ENCODE measurements at places on chromosomes 13 and 19. TPM values are rescaled to one million over a fixed set of nuclear protein-coding genes. Genes with fewer than 3 reads are reported as not detected.

Gene ZNF813
- polyA plus RNA-seq: 0.61 TPM

Gene NLRP7
- not detected for polyA plus RNA-seq

GRCh38 chr13:64293923-64294322, 2878.3 kb upstream of the PCDH20 start:
- no peak for DNase-seq

Gene ZNF85
- polyA plus RNA-seq: 1.9 TPM

DNA sequence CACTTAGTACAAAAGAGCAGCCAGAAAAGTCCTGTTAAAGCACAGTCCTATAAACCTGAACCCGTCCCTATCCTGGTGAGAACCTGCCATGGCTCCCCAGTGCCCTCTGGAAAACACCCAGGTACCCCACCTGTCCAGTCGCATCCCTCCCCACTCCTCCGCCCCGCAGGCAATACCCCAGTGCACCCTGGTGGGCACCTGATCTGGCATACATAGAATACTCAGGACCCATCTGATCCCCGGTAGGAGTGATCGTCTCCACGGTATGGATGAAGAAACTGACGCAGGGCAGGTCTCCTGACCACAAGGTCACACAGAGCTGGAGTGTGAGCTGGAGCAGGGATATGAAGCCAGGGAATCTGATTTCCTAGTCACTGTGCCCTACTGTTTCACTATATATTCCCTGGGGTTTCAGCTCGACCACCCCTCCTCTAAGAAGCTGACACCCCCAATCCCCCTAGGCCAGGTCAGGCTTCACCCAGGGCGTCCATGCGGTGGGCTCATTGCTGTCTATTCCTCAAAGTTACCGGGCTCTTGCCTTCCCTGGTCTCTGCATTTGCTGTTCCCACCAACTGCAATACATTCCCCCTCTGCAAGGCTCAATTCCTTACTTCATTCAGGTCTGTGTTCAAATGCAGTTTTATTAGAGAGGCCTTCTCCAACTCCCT, 12.6 kb downstream of the FBXO46 start:
- no peak for DNase-seq

GRCh38 chr13:22103046-22104027, 432.5 kb downstream of the FGF9 start:
- no peak for DNase-seq

- DNase-seq: no peak
Observed at GRCh38 chr13:100890645-100891044, 216.1 kb upstream of the TMTC4 start.

DNA sequence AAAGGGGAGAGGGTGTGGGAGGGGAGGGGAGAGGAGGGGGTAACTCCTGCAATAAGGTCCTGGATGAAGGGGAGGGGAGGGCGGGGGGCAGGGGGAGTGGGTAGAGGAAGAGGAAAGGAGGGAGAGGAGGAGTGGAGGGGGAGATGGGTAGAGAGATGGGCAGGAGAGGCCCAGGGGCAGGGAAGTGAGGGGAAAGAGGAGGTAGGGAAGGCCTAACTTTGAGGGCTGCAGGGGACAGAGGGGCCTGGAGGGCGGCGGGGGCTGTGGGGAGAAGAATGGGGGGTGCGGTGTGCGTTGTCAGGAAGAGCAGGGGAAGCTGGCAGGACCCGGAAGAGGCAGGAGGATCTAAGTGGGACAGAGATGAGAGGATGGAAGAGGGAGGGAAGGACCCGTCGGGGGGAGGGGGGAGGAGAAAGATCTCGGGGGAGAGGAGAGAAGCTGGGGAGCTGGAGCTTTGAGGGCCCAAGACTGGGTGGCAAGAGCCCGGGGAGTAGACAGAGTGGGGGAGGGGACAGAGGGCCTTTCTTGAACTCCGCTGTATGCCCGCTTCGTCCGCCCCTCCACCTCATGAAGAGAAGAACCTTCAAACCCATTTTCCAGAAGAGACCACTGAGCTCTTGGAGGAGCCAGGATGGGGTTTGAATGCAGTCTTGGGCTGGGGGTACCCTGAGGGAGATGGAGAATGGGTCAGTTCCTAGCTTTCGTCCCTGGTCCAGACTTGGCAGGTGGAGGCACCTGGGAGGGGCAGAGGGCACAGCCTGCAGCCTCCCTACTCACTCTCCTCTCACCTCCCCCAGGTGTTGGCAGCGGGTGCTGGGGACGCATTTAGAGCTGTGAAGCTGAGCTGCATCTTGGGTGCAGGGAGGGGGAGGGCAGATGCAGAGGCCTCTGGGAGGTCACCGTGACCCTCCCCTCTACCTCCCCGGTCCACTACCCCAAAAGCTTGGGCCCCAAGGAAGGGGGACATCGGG, 778 bp upstream of the LRRC4B start:
- no peak for DNase-seq

Gene FGF21
- not detected for polyA plus RNA-seq

DNA sequence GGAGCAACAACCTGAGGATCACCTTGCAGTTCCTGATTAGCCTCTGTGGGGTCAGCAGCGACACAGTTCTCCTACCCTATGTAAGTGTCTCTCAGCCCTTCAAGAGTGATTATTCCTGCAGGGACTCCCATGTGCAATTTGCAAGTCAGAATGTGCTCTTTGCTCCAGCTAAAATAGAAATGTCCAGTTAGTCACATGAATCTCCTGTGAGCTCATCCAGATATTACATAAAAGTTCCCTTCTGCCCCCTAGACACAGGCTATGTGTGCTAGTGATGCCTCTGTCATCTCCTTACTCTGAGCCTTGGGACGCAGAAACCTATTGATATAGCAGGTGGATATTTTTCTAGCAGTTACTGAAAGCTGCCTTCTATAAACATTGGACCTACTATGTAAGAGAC, 105.5 kb downstream of the ZAR1L start:
- DNase-seq: no peak

DNA sequence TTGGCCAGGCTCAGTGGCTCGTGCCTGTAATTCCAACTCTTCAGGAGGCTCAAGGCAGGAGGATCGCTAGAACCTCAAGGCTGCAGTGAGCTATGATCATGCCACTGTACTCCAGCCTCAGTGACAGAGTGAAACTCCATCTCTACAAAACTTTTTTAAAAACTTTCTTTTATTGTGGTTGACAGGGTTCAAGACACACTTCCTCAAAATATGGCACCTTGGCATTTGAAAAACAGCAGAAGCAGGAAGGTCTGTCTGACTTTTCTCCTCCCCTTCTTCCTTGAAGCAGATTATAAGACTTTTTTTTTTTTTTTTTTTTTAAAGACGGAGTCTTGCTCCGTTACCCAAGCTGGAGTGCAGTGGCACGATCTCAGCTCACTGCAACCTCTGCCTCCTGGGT, 100.3 kb downstream of the TM9SF2 start:
- DNase-seq: no peak
